ENCODE measurements at places on chromosomes 16 and 17.

DNA sequence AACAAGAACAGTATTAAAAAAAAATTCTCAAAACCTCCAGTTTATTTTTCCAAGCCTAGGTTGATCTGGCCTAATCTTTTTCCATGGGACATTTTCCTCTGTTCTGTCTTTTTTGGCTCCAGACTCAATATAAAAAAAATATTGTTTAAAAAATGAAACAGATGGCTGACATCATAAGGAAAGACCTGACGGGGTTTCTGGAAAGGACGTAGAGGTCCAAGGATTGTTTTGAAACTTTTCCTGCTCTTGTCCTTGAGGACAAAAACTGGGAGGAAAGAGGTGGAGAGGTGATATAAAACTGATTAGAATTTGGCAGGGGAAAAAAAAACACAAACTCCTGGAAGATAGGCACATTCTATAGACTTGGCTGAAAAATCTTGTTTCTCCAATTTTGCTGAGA lies 211.4 kb upstream of the CDH11 start:
- no peak for DNase-seq

DNA sequence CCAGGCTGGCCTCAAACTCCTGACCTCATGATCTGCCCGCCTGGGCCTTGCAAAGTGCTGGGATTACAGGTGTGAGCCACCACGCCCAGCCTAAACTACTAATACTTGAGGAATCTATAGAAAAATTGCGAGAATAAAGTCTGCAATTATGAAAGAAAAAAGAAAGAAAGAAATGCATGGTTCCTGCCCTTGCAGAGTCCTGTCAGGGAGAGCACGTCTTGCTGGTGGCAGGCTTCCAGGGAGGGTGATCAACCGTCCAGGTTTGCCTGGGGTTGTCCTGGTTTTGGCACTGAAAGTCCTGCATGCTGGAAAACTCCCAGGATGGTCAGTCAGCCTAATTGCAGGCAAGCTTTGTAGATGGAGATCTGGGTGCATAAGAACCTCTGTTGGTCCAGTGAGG lies 21.5 kb upstream of the KIFC3 start:
- no peak for DNase-seq

- no peak for DNase-seq
Measured at GRCh38 chr16:24976971-24977677, 38.0 kb downstream of the ARHGAP17 start.

GRCh38 chr17:58001461-58002124 lies 5.5 kb downstream of the SRSF1 start:
- no peak for DNase-seq

GRCh38 chr17:77882481-77883212 lies 75.9 kb upstream of the TNRC6C start:
- no peak for DNase-seq

- no peak for DNase-seq
Measured at GRCh38 chr17:62801553-62802114, 6.5 kb downstream of the MARCHF10 start.
